ENCODE measurements at places on chromosomes 7 and 10.

DNA sequence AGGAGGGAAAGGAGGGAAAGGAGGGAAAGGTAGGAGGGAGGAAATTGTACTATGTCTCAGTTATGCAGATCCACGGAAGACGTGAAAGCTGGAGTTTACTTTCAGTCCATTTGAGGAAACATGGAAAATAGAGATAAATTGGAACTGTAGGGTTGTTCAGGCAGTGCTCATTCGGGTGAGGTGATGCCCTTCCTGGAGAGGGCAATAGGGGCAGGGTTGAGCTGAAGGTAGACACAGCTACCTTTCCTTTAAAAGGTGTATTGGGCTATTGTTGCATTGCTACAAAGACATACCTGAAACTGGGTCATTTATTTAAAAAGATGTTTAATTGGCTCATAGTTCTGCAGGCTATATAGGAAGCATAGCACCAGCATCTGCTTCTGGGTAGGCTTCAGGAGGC is 116.9 kb upstream of the PLXDC2 start:
- no peak for DNase-seq

DNA sequence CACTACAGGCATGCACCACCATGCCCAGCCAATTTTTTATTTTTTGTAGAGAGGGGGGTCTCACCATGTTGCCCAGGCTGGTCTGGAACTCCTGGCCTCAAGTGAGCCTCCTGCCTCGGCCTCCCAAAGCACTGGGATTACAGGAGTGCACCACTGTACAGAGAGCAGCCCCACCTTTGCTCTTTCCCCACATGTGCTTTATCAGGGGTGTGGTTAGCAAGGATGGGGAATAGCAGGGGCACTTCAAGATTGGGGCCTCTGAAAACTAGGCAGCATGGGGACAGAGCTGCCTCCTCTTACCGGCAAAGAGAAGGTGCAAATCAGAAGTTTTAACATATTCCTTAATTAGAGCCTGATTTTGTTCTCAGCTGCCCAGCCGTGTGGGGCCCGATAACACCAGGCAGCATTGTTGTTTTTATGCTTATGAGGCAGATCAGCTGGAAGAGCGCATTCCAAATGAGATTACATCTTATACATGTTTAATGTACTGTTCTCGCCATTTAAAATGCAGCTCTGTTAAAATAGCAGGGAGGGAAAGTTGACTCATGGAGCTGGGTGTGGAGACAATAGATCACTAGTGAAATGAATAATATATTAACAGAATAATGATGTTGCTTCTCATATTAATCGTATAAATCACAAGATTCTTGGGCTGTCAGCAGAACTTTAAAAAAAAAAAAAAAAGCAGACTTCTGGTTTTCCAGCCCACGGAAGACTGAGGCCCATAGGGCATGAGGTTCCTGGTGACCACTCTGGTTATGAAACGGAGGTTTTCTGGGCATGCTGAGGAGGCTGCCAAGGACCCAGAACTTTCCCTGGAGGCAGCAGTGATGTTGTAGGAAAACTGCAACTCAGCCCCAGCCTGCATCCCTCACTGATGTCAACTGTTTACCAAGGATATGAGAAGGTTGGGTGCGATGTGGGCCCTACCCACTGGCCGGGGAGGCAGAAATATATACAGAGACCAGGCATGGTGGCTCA is 62.5 kb downstream of the TMEM130 start:
- DNase-seq = no peak

GRCh38 chr7:151728746-151729145 is 148.2 kb downstream of the PRKAG2 start:
- DNase-seq = no peak

DNA sequence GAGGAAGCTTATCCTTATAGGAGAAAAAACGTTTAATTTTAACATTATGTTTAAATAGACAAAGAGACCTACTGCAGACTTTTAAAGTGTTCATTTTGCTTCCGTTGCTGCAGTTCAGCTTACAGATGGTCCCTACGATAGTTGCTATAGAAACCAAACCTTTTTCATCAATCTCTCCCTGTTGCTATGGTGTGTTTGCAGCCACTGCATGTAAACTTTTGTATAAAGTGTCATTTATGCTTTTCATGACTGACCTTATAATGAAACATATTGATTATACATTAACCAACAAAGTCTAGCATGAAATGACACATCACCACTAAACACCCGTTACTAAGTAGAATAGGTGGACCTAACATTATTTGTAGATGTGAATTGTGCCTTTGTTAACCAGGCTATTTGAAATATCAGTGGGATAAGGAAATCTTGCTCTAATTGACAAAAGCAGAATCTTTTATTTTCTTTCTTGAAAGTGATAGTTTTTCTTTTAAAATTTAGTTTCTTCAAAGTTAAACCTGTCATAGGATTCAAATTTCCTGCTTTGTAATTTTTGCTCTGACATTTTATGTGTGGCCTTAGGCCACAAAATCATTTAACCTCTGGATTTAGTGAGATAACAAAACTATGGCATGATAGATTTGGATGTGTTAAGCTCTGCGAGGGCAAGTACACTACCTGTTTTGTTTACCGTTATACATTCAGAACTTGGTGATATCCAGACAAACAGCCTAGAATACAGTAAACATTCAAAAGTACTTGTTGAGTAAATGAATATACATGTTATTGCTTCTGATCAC is 64.0 kb downstream of the CACNB2 start:
- no peak for DNase-seq

GRCh38 chr7:158997110-158997453 is 140.7 kb downstream of the DYNC2I1 start:
- DNase-seq = no peak

GRCh38 chr7:74606101-74606908 is 51.2 kb upstream of the GTF2I start:
- peak; percentile 2 for DNase-seq

GRCh38 chr10:94803307-94803706 is 40.8 kb downstream of the CYP2C19 start:
- DNase-seq = no peak

DNA sequence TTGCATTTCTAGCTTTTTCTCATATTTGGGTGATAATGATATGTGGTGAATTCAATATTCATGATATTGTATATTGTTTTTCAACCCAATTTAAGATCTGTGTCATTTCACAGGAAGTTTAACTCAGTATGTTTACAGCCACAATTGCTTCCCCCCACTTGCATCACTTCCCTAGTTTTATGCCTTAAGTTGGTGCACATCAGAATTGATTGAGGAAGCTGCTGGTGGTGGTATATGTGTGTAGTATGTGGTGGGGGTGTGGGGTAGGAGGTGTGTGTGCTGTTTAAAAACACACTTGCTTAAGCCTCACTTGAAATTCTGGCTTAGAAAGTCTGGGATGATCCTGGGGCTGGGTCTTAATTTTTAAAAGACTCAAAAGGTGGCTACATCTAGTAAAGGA is 245.1 kb upstream of the AOAH start:
- DNase-seq = no peak

- DNase-seq = no peak
Observed at GRCh38 chr10:22489467-22489866, 144.2 kb downstream of the SPAG6 start.

GRCh38 chr10:71509444-71509843 is 112.7 kb downstream of the CDH23 start:
- no peak for DNase-seq

- DNase-seq = no peak
Observed at GRCh38 chr7:140638173-140638791, 2.3 kb downstream of the DENND2A start.

GRCh38 chr10:3045471-3046209 is 21.7 kb upstream of the PFKP start:
- DNase-seq = no peak

DNA sequence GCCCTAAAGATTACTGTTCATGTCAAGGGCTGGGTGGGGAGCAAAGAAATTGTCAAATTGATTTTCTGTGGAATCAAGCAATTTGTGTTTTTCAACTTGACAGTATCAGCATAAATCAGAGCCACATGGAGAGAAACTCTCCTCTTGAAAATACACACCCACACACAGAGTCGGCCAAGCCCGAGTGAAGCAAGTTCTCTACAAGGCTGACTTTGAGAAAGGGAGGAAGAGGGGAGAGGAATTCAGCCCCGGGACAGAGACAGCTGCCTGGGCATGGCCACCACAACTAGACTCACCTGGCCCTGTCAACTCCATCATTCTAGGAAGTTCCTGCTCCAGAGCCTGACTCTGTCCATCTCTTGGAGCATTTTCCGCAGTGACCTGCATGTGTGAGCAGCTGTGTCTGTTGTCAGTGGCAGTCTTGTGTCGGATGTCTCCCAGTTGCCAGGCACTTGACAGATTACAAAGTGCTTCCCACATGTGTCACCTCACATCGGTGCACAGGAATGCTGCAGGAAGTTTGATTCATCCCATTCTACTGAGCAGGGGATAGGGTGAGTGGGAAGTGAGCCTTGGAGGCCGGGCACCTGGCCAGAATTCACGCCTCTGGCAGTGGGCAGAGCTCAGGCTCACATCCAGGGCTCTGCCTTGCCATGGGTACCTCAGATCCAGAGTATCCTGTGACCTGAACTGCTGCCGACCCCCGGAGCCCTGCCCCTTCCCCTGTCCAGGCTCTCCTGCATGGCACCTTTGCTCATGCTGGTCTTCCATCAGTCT is 37.9 kb downstream of the ADAM12 start:
- no peak for DNase-seq

GRCh38 chr10:2893991-2894390 is 173.4 kb upstream of the PFKP start:
- no peak for DNase-seq

GRCh38 chr7:154388412-154388811 is 336.2 kb downstream of the DPP6 start:
- DNase-seq = no peak

GRCh38 chr7:4668510-4668847 is 13.6 kb upstream of the FOXK1 start:
- DNase-seq = no peak

DNA sequence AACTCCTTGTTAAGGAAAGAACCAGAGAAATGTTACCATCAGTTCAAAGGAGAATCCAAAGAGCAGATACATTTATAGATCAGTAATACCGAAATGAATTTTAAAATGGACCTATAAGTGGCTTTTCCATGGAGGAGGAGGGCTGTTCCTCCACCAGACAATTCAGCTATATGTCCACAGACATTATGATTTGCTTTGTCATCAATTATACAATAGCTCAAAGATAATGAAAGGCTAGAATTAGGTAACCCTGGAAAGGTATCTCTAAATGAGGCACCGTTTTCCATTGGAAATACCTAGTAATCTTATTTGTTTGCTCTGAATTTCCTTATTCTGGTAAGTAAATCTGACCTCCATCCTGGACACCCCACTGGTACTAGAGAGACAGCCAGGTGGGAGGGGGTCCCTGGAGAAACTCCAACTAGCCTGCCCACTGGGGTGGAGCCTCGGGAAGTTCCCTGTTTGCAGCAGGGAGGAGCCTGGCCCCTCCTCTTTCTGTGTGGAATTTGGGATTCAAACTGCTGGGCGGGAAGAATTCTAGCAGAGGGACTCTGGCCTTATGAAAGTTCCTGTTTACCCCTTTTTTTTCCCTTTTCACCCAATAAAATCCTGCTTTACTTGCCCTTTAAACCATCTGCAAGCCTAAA is 218.0 kb downstream of the PHF14 start:
- DNase-seq = no peak

DNA sequence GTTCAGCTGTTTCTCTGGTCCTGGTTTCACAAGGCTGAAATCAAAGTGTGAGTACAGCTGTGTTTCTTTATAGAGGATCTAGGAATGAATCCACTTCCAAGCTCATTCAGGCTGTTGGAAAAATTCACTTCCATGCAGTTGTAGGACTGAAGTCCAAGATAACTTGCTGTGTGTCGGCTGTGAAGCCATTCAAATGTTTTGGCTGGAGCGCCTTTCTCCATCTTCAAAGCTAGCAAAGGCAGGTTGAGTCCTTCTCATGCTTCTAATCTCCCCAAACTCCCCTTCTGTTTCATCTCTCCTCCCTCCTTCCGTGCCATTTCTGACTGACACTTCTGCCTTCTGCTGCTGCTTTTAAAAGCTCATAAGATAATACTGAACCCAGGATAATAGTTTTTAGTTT is 1195.4 kb upstream of the LRRN3 start:
- no peak for DNase-seq
